Adrenal gland (tissue), 19 donors: ENCODE measurements at places on chromosomes 3 and 15.

GRCh38 chr3:53705774-53706173 lies 140.4 kb downstream of the CHDH start:
- no peak for DNase-seq

GRCh38 chr3:149122721-149123578 lies 6.5 kb upstream of the HPS3 start:
- DNase-seq, result no peak

- no peak for DNase-seq
Measured at GRCh38 chr15:68411343-68411675, 20.7 kb downstream of the ITGA11 start.

DNA sequence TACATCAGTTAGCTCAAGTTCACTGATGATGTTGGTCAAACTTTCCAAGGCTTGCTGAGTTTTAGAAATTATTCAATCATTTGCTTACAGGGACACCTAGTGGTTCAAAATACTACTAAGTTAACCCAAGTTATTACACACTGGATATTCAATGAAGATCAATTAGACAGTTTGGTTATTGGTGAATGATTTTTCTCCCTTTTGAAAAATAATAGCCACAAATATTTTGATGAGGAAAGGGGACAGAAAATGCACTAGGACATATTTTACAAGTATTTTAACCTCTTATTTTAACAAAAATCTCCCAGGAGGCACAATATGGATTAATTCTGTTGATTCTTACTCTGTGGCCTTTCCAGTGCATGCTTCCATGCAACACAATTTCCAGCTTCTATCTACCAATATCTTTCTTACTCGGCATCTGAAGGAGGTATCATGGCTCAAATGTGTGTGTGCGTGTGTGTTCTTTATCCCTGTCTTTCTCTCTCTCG lies 20.1 kb upstream of the GOLGA6L2 start:
- DNase-seq, result no peak

DNA sequence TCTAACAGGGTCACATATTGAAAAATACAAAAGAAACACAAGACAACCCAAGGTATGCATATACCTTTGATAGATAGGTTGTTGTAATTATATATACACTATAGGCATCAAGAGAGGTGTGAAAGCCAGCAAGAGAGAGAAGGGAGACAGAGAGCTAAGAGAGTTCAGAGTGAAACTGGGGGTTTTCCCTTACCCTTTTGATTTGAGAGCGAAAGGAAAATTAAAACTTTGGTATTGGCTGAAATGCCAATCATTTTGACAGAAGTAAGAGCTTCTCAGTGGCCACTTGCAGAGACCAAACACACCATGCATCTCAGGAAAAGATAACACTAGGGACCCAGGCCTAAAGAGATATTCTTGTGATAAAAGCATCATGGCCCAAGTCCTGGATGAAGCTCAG lies 183.6 kb downstream of the SHOX2 start:
- DNase-seq, result no peak

DNA sequence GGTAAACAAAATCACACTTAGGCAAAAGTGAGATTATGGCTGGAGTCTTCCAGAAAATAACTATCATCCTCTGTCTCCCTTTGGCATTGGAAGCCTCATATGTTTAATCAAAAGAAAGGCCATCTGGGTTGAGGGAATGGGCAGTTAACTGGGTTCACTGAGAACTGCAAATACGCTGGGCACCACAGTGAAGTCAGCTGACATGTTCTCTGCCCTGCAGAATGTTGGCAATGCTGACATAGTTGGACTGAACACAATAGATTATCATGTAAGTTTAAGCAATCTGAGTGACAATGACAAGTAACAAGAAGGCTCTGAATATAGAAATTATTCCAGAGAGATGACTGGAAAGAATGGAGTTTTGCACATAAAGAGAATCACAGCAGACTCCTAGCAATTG lies 43.8 kb upstream of the SLC25A26 start:
- DNase-seq, result no peak
